ENCODE measurements at places on chromosomes 16 and 17.

GRCh38 chr17:68533887-68534694 is 21.9 kb downstream of the PRKAR1A start:
- DNase-seq, result no peak

DNA sequence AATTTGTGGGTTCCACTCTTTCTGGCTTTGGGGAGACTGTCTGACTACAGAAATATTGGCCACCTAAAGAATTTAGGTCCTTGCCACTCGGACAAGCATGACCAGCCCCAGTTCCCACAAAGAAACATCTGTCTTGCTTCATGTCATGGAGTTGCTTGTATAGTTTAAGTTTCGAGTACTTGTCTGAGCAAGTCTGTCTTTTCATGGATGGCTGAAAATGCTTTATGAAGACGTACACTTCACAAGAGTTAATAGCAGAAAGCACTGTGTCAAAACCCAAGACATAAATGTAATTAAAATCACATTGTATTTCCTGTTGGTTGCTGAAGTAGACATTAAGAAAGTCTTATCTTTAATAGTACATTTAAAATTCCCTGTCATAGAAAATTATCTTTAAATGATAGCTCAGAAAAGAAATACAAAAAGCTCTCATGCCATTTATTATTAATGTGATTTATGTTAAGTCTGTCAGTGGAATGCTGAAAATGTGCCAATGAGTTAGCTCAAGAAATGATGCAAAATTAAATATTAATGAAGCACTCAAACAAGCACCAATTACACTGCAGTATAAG is 29.8 kb upstream of the XYLT2 start:
- no peak for DNase-seq

DNA sequence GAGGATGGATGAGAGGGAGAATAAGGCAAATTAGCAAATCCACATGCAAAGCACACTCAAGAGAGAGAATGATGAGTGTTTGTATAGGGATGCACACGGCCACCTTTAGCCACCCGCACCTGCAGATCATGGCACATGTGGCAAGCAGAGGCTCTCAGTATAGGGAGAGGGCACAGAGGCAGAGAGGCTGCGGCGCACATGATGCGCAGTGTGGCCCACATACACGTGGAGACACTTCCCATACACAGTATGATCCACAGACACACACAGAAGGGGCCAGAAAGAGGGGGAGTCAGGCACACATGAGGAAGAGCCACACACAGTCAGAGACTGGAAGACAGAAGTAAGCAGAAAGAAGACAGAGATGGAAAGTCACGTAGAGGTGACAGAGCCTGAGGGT is 6.5 kb upstream of the CHD3 start:
- no peak for DNase-seq

DNA sequence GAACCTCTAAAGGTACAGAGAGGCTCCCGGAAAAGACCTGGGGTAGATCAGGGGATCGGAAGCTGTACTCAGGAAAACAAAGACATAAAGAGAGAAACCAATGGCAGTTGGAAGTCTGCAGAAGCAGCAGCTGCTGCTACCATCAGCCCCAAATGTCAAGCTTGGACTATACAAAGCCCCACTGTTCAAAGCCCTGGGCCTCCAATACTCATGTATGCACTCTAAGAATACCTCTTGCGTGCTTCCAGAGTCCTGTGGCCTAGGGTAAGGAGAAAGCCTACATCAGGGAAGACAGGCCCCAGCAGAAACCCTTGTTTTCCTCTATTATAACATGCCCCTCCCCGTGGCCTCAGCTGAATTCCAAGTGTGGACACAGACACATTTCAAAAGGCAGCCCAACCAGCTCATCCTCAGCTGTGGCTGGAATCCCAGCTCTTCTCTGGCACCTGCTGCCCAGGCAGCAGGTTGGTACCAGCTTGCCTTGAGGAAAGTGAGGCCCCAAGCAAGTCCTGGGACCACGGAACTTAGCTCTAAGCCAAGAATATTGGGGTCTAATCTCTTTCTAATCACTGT is 19.3 kb upstream of the MTMR4 start:
- DNase-seq, result no peak

- no peak for DNase-seq
Observed at GRCh38 chr17:66904760-66905624, 59.5 kb upstream of the CACNG4 start.

- no peak for DNase-seq
Observed at GRCh38 chr17:57939797-57940196, 15.4 kb downstream of the CUEDC1 start.

DNA sequence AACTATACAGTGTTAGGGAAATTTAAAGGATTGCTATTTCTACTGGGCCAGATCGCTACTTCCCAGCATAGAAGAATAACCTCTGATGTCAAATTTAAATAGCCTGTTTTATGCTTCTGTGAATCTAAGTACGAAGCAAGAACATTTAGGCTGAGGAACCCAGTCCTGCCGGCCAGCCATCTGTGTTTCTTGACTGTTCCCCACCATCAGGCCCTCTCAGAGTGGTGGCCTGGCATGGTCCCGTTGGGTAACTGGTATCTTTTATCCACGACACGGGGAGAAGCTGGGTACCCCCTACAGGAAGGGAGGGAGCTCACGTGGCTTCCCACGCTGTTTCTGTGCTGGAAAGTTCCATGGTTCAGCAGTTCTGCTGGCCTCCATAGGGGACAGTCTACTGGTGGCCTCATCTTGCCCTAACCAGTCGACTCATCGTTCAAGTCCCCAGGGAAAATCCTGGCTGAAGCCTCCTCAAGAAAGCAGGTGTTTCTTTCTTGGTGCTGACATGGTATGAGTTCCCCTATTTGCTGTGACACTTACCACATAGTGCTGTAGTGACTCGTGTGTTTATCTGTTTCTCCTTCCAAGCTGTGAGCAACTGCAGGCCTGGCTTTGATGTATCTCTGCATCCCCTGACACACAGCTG is 201.7 kb upstream of the NLRP1 start:
- no peak for DNase-seq

DNA sequence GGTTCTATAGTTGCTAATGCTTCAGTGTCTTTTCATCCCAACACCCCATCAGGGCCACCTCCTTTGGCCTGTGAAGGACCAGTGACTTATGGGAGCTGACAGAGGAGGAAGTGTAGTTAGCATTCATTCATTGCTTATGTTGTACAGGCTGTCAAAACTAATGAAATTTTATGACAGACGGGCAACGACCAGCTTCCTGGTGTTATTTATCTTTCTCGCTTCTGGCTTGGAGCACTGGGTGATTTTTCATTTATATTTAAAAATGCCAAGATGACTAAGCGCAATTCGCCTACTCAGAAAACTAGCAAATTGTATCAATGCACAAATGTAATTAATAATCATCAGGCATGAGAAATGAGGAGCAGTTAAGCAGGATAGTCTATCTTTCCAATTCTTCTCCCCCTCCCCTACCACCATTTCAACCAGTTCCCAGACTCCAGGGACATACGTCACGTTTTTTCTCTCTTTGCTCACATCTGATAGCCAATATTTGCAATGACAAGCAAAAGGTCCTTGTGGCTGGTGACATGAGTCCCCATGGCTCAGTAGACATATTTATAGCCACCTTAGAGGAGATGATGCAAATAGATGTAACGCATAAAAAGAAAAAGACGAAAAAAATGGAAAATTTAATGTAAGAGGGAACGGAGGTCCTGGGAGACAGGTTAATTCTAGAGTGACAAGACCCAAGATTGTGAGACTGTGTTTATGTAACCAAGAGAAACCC is 11.2 kb downstream of the CDRT15 start:
- no peak for DNase-seq

DNA sequence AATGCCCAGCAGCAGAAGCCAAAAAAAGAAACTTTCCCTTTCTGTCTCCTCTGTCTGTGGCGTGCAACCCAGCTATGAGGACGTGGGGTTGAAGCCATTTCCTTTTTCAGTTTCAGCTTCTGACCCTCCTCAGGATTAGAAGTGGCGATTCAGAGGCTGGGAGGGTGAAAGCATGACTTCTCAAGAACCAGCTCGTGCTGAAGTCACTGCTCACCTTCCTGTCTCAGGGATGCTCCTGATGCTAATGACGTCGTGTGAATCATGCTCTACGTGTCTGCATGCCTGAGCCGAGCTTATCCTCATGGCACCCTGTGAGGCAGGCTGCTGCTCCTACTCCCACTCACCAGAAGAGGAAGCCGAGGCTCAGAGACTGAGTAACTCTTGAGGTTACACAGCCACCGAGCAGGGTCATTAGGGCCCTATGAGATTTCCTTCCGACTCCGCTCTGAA is 5.7 kb upstream of the LPO start:
- DNase-seq, result peak; percentile 16

GRCh38 chr16:50395763-50396710 is 27.2 kb upstream of the BRD7 start:
- DNase-seq, result no peak

DNA sequence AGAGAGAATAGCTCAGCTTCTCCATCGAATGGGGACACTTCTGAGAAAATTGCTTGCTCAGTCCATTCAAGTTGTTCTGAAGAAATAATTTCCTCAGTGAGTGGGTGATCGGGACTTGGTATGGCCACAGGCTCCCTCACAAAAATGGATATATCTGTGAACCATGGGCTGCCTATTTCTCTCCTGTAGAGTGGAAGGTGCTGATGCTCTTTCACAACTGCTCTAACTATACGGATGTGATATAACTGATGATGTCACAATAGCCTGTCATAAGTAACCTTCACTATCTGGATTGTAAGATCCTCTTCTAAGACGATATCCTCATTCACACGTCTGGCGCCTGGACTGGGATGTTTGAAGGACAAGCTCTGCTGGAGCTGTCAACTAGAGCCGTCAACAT is 4.7 kb upstream of the CCL18 start:
- no peak for DNase-seq

GRCh38 chr16:66003201-66003600 is 363.3 kb upstream of the CDH5 start:
- no peak for DNase-seq

Measured in WTC11 (cell line).